ENCODE measurements at places on chromosomes 3 and 15.

- peak; percentile 32 for DNase-seq
Measured at GRCh38 chr3:36124118-36124796, 256.0 kb upstream of the STAC start.

DNA sequence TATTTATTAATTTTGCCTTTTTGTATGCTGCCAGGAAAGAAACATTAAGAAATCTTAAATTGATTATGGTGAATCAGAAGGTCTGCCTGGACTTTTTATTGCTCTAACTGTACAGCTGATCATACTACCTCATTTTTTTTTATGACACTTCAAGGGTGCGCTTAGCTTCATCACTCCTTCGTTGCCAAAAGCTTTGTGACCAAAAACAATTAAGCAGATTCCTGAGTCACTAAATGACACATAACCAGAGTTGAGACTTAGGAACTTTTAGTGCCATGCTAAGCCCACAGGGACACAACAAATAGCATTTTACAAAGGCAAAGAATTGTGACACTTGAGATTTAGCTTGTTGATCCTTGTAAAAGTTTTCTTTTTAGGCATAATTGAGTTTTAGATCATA, 4.9 kb downstream of the ADIPOQ start:
- DNase-seq = no peak

- no peak for DNase-seq
Measured at GRCh38 chr3:32082721-32083120, 23.7 kb upstream of the GPD1L start.

DNA sequence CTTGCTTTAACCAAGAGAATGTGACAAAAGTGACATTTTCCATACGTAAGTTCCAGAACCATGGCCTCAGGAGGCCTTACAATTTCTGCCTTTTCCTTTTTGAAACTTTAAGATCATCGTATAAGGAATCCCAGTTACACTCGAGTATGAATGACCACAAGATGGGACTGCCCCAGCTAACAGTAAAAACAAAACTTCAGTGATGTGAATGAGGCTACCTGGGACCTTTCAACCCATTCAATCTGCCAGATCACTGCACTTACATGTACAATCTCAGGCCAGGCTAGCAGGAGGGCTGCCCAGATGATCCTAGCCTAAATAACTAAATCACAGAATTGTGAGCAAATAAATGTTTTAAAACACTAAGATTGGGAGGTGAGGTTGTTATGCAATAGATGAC, 328.8 kb downstream of the CNTN6 start:
- no peak for DNase-seq

DNA sequence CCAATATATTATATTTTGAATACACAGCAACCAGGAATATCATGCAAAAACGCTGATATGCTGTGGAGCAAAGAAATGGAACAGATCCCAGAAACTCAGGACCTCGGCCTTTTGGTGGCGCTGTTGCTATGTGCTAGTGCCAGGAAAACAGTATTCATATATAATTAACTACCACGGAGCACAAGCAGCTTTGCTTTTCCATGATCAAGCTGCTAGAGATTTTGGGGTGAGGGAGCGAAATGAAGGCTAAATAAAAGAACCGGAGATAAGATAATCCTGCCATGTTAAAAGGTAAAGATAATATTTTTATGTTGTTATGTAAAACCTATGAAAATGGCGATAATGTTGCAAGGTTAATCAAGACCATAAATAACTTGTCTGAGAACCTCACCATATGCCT, 157.7 kb upstream of the FAM3D start:
- peak; percentile 44 for DNase-seq

DNA sequence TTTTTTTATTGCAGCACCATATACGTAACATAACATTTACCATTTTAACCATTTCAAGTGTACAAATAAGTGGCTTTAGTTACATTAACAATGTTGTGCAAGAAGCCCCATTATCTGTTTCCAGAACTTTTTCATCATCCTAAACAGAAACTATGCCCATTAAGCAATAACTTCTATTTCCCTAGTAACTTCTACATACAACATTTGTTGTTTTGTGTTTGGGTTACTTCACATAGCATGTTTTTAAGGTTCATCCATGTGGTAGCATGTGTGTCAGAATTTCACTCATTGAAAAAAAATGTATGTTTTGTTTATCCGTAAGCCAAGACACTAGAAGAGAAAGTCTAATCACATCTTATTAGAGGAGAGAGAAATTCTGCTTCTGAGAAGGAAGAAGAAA, 450.5 kb upstream of the PDZRN3 start:
- no peak for DNase-seq

DNA sequence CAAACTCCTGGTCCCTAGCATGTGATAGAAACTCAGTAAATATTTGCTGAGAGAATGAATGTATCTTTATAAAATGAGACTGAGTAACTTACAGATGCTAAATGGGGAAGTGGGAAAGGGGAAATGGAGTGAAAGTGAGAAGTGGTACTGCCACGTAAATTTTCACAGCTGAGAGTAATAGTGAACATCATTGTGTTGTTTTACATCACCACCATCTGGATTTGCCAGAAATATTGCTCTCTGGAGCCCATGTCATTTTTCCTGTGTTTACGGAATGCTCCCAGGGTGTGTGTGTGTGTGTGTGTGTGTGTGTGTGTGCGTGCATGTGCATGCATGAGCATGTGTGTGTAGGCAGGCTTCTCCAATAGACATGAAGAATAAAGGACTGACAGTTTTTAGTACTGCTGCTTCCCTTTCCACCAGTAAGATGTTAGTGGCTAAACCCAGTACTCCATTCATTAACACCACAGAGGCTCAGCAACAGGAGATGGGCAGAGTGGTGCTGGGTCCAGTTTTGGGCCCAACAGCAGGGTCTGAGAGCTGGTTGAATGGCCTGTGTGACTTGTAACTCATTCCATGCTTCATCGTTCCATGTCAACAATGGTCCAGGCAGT, 57.3 kb downstream of the DIPK2A start:
- DNase-seq = no peak
